ENCODE measurements at places on chromosomes 2 and 18. TPM values are rescaled to one million over a fixed set of nuclear protein-coding genes. Genes with fewer than 3 reads are reported as not detected.

Gene TCF7L1
- total RNA-seq, result 7.0 TPM

Gene HOXD3
- 5.3 TPM for total RNA-seq

Gene MRO
- 0.23 TPM for total RNA-seq

Gene PROKR1
- total RNA-seq, result not detected

Gene INPP5D
- total RNA-seq, result 18.8 TPM

Gene CD226
- 0.59 TPM for total RNA-seq

Gene CIAO1
- 108 TPM for total RNA-seq
